ENCODE measurements at places on chromosomes 2 and 18.

- no peak for DNase-seq
Observed at GRCh38 chr2:40016151-40016885, 237.3 kb upstream of the THUMPD2 start.

- DNase-seq: no peak
Observed at GRCh38 chr18:76547296-76547695, 52.3 kb upstream of the ZNF516 start.

GRCh38 chr2:213149949-213150314 is 1.5 kb downstream of the IKZF2 start:
- DNase-seq: no peak

- DNase-seq: no peak
Observed at GRCh38 chr18:59142274-59142673, 2.6 kb downstream of the SEC11C start.

- DNase-seq: no peak
Observed at GRCh38 chr2:173196638-173197037, 121.0 kb downstream of the MAP3K20 start.

- no peak for DNase-seq
Observed at GRCh38 chr2:30252723-30253701, 21.7 kb downstream of the LBH start.

DNA sequence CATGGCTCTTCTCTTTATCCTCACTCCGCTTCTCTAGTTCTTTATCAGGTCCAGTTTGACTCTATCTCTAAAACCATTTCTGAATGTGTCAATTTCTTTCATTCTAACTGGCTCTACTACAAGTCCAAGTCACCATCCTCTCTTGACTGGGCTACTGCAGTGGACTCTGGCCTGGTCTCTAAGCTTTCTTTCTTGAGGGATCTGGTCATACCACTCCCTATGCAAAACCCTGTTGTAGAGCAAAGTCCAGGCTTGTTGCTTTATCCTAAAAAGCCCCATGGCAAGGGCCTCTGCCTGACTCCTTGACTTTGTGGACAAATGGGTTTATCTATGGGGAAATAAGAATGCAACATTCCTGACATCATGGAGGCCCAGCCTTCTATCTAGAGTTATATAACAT is 87.1 kb downstream of the BCL2L11 start:
- DNase-seq: no peak

DNA sequence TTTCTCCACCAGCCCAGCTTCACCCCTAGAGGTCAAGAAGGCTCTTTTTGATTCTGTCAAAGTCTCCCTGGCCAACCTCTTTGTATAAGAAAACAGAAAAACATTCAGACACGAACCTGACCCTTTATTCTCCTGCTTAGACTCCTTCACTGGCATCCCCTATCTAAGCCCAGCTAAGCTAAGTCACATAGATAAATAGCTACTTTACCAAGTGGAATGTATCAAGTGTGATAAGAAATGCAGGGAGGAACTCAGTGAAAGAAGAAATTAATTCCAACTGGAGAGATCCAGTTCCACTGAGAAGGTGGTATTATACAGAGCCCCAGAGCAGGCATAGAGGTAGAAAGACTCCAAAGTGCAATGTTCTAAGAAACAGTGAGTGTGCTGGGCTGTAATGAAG is 489.5 kb downstream of the TNS1 start:
- no peak for DNase-seq

DNA sequence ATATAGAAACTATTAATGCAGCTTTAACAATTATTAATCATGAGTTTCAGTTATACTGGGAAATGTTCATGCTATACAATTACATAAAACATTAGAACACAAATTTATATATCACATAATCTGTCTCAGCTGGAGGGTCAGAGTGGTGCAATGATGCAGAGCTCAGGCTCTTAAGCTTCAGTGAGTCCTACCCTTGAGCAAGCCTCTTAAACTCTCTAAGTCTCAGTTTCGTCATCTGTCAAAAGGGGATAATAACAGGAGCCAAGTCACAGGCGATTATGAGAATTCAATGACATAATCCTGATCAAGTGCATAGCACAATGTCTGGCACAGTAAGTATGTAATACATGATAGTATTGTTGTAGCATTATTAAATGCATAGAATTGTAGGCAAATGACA is 46.0 kb downstream of the LAMA1 start:
- no peak for DNase-seq

DNA sequence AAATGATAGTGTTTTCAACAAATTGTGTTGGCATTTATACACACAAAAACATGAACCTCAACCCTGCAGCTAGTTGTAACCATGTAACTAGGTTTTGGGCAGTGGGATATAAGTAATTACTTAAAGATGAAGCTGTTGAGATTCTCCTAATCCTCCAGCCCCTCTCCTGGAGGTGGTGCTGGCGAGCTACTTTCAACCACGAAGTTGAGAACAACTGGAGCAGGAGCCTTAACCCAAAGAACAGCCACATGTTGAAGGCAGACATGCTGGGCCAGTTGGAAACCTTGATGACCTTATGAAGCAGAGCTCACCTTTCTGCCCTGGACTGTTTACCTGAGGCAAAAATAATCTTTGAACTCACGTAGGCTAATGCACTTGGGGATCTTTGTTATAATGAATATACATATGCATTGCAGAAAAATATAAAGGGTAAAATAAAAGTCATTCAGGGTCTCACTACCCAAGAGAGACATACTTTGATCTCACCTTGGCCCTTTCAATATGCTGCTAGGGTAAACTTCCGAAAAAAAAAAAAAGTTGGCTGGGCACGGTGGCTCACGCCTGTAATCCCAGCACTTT is 89.6 kb upstream of the NPAS2 start:
- no peak for DNase-seq

GRCh38 chr2:30332791-30333453 is 101.6 kb downstream of the LBH start:
- DNase-seq: no peak

- no peak for DNase-seq
Observed at GRCh38 chr18:57008001-57008686, 138.7 kb upstream of the BOD1L2 start.

DNA sequence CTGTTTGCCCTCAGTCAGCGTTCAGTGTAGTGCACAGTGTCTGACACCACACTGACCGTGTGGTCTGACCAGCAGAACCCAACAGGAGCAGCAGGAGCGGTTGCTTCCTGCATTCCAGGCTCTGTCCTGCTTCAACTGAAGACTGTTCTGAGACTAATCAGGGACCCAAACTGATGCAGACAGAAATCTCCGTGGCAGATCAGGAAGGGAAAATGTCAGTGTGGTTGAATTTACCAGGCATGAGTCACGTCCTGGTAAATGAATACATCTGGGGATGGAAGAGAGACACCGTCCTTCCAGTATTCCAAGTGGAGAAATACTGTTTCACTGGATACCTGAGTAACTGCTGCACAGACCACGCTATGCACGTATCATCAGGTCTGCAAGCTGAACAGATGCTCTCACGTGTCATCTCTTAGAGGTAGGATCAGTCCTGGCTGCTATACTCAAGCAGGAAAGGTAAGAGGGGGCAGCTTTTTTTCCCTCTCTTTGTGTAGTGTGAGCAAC is 223.6 kb upstream of the EPAS1 start:
- no peak for DNase-seq

- DNase-seq: no peak
Observed at GRCh38 chr18:2588666-2589344, 17.4 kb downstream of the NDC80 start.

- no peak for DNase-seq
Observed at GRCh38 chr2:226136739-226137138, 662.9 kb downstream of the IRS1 start.

DNA sequence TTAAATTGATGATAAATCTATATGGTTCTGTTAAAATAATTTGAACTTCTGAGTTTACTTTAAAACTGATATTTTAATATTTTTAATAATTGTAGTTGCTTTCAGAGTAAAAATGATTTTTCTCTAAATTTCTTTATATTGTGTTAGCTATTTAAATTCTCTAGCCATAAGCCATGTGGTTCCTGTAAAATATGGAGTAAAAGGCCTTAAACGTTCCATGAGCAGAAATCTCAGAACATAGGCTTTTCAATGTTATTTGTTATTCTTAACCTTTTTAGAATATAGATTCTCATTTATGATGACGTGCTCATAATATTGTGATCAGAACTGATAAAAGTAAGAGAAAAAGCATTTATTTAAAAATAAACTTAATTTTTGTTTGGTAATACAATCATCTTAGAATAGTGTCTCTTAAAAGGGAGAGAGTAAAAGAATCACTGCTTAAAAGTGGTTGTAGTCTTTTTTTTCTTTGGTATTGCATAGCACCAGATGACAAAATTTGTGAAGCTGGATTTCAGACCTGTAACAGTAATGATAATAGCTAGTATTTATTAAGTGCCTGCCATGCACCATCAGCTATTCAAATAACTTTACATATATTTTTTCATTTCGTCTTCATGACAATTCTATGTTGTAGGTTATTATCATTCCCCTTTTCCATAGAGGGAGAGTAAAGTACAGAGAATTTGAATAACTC is 2.7 kb downstream of the BMPR2 start:
- DNase-seq: no peak

DNA sequence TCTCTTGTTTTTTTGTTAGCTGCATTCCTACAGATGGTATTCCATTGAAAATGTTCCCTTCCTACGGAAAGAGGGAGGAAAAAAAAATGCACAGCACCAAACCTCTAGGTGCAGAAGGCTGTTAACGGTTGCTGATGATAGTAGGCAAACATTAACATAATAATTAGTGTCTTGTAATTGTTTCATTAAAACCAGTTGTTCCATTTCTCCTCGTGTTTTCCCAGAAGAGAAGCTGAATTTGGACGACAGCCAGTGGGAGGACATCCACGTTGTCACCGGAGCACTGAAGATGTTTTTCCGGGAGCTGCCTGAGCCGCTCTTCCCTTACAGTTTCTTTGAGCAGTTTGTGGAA is 494.7 kb downstream of the ARHGAP15 start:
- no peak for DNase-seq

DNA sequence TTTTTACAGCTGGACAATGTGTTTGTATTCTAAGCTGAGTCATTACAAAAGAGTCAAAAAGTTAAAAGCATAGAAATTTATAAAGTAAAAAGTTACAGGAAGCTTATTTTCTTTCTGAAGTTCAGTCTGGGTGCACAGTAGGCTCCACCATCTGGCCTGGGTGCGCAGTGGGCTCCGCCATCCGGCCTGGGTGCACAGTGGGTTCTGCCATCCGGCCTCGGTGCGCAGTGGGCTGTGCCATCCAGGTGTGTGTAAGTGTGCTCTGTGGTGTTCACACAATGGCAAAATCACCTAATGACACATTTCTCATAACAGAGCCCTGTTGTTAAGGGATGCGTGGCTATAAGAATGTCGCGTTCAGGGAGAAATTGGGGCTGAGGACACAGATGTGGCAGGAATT is 195.5 kb downstream of the ANKRD30B start:
- DNase-seq: no peak

GRCh38 chr2:59752512-59752911 is 800.9 kb downstream of the BCL11A start:
- no peak for DNase-seq

- no peak for DNase-seq
Observed at GRCh38 chr2:27221166-27221565, 4.0 kb downstream of the CAD start.

DNA sequence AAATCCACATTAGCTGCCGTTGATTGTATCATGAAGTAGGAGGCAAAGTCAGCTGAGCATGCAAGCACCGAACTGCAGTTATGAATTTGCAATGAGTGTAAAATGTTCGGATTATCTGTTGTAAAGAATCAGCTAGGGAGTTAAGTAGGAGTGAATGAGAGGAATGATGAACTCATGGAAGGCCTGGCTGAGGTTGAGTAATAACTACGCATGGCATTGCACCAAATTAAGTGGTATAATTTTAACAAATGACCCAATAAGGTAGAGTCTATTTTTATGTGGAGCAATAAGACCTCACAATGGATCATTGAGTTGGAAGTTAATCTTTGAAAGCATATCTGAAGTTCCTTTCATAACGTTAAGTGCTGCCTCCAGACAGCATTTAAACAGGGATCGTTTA is 288.2 kb upstream of the CHST9 start:
- no peak for DNase-seq

DNA sequence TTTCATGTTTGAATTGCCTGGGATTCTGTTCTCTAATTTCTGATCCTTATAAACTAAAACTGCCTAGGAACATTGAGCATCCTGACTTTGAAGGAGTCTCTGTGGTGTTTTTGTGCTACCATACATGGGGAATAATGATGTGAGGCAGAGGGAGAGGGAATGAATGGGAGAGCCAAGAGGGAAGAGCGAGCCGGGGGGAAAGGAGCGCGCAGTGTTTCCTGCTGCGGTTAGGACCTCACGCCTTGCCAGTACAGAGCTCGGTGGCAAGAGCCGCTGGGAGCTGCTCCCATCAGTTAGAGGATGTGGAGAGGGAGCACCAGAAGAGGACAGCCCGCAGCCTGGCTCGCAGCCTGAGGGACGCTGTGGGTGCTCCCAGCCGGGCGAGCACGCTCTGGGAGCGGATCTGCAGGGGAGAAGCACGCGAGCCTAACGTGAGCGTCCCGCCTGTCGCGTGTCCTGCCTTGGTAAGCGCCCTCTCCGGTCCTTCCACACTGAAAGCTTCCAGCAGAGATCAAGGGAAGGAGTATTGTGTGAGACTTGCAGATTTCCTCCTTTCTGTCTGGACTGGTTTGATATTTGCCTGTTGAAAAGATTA is 114.7 kb downstream of the FAM210A start:
- DNase-seq: no peak

GRCh38 chr2:99875627-99876201 is 266.7 kb downstream of the AFF3 start:
- no peak for DNase-seq

GRCh38 chr2:206392118-206392517 is 51.2 kb upstream of the ADAM23 start:
- no peak for DNase-seq

- no peak for DNase-seq
Observed at GRCh38 chr2:136059036-136059472, 58.9 kb downstream of the CXCR4 start.

- no peak for DNase-seq
Observed at GRCh38 chr18:77178559-77178958, 46.0 kb upstream of the MBP start.

- DNase-seq: no peak
Observed at GRCh38 chr2:95166065-95166763, 605 bp downstream of the ZNF2 start.

GRCh38 chr2:203551778-203552177 is 16.7 kb upstream of the RAPH1 start:
- no peak for DNase-seq

DNA sequence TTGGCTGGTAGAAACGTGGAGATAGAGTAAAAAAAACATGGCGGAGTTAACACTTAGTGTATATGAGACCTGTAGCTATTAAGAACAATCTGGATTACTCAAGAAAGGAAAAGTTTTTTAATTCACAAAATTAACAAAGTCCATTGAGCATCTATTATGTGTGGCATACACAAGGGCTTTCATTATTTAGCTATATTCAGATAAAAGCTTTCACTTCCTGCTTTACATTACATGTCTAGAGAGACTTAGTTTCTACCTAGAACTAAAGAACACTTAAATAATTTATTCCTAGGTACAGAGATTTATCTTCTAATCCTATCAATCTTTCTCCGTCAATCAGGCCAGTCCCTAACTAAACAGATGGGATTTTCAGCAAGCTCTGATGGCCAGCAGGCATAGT is 196.0 kb upstream of the SLC39A10 start:
- no peak for DNase-seq

Measured in activated T-helper 1 cell treated with Interleukin-2 at 50 U/mL for 16 hours (primary cell).